A549 (cell line): ENCODE measurements at places on chromosomes 4 and X.
A peak's percentile ranks its signal among the peaks of the same experiment; 100 is the strongest.

DNA sequence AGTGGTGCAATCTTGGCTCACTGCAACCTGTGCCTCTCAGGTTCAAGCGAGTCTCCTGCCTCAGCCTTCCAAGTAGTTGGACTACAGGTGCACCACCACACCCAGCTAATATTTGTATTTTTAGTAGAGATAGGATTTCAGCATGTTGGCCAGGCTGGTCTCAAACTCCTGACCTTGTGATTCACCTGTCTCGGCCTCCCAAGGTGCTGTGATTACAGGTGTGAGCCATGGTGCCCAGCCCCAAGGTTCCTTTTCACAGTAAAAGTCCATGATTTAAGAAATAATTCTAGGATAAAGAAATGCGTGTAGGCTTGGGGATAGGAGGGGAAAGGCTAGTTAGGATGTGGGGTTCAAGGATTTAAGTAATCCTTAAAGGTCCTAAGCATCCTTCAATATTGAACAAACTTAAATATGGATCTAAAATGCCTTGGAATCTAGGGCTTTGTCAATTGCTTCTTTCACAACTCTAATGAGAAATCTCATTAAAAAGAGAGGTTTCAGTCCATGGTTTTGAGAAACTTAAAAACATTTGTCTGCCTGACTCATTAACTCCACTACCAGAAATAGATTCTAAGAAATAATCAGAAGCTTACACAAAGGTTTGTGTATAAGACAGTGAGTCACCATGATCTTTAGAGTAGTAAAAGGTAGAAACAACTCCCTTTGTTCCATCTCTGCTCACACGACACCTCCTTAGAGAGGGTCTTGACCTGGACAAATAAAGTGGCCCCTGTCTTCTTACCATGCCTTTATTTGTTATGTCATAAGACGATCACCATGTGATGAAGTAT, 203.2 kb downstream of the PTTG2 start:
- no peak for DNase-seq

DNA sequence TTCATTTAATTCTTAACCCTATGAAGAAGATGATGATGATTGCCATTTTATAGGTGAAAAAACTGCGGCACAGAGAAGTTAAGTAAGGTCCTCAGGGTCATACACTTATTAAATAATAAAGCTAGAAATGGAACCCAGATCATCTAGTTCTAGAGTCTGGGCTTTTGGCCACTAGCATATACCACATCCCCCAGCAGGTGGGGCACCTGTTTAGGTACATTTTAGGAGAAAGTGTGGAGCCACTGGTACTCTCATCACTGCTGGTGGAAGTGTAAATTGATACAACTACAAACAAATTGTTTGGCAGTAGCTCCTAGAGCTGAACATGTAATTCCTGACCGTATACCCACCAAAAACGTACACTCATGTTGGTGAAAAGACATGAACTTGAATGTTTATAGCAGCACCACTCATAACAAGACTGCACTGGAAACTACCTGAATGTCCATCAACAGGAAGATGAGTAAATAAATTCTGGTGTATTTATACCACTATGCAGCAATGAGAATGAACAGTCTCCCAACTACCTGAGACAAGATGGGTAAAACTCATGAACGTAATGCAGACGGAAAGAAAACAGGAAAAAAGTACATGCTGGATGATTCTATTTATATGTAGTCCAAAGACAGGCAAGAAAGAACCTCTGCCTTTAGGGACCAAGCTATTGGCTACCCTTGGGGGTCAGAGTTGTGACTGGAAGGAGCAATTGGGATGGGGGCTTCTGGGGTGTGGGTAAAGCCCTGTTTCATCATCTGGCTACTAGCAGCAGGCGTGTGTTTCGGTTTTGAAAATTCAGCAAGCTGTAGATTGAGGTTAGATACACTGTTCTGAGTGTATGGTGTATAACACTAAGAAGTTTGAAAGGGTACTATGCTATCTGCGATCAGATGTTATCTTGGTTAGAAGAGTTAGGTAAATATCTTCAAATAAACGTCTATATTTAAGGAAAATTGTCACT, 72.3 kb upstream of the ADGRG2 start:
- no peak for DNase-seq

GRCh38 chr4:5385741-5386311, 322.5 kb downstream of the EVC2 start:
- peak; percentile 52 for DNase-seq

DNA sequence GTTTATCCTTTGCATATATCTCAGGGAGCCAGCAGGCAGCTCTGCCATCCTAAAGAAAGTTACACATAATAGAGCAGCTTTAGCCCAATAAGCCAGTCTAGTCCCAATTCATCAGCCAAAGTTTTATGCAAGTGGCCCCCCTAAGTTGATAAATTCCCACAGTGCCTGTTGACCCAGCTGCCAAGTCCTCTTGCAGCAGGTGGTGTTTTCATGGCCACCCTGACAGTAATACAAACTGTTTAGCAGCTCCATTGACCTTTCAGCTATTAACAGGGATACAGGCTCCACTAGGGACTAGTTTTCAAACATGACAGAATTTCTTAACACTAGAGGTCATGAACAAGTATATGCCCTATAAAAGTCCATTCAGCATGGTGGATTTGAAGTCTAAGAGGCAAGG, 77.5 kb downstream of the HHIP start:
- no peak for DNase-seq

DNA sequence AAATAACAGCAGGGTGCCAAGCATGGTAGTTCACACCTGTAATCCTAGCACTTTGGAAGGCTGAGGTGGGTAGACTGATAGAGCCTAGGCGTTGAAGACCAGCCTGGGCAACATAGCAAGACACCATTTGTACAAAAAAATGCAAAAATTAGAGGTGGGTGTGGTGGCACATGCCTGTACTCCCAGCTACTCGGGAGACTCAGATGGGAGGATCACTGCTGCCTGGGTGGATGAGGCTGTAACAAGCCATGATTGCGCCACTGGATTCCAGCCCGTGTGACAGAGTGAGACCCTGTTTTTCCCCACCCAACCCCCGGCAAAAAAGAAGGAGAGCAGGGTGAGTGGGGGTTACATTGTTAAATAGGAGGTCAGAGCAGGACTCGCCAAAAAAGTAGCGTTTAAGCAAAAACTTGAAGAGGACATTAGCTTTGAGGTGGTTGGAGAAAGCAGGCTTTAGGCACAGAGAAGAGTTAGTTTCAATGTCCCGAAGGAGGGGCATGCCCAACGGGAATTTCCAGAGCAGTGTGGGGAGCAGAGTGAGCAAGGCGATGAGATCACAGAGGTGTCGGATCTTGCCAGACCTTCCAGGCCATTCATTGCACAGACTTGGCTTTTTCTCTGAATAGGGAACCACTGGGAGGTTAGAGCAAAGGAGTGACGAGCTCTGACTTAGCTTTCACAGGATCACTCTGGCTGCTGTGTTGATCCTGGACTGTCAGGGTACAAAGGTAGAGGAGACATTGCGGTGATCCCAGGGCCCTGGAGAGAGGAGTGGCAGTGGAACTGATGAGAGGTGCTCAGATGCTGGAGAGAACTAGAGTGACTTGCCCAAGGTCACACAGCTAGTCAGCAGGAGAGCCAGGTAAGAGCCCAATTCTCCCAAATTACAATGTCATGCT, 70.6 kb downstream of the TRAPPC11 start:
- no peak for DNase-seq

- no peak for DNase-seq
These were observed 41.5 kb downstream of the SMARCA5 start for GRCh38 chr4:143554728-143555597.

- no peak for DNase-seq
These were observed 114.3 kb upstream of the HS3ST1 start for GRCh38 chr4:11542952-11543351.

DNA sequence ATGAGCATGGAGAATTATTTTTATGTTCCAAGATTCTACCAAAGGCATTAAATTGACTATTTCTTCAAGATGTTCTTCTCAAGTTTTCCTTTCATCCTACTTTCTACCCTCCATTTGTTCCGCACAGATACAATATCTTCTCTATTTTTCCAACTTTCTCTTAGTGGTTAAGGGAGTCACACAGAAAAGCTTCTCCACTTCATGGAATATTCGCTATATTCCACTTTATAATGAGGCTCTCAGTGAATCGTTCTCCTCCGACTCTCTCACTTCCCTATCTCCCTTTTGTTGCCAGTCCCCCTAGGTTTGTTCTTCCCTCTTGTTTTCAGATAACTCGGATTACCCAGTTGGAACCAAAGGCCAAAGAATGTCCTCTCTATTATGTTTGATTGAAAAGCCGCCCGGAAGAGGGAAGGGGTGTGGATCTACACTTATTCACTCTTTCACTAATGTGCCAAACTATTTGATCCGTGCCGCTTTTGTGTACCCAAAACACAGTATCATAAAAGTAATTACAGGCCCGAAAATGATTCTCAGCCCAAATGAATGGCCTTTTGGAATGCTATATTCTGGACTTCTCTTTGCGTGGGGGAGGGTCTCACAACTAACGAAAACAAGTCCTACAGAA, 1.2 kb downstream of the SH3D19 start:
- DNase-seq, result peak; percentile 10

DNA sequence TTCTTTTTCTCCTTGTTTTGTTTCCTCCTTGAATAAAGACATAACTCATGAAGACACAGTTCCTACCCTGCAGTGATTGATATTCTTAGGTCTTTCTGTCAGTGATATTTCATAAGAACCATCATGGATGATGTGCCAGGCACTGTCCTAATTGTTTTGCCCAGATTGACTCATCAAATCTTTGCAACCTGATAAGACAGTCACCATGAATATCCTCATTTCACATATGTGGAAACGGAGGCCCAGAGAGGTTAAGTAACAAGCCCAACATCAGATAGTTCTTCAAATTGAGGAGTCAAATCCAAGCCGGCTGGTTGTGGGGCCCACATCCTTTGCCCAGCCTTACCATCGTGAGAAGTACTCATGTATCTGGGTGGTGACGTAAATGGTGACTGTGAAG, 69.9 kb downstream of the SEL1L3 start:
- no peak for DNase-seq

DNA sequence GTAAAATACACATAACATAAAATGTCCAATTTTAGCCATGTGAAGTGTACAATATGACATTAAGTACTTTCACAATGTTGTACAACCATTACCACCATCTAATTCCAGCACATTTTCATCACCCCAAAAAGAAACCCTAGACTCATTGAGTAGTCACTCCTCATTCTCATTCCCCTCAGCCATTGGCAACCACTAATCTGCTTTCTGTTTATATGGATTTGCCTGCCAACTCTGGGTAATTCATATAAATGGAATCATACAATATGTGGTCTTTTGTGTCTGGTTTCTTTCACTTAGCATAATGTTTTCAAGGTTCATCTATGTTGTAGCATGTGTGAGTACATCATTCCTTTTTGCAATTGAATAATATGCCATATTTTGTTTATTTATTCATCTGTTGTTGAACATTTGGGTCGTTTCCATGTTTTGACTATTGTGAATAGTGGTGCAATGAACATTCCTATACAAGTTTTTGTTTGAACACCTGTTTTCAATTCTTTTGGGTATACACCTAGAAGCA, 43.0 kb downstream of the EIF2S3 start:
- DNase-seq, result no peak

DNA sequence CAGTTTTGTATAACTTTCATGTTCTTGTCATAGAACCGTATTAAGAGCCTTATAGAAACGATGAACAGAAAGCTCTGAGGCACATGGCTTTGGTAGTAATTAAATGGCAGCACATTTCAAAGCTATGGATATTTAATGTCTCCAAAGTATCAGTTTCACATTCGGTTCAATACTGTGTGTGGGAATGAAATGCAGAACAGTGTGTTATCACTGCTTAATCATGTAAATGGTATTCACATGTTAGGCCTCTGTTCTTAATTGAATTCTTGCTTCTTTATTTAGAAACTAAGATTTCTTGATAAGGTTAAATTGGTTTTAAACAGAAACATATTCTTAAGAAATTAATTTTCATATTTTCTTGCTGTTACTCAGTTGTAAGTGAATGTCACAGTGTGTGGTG, 701.0 kb upstream of the PITX2 start:
- DNase-seq, result no peak

GRCh38 chrX:82813671-82814078, 694.4 kb upstream of the POU3F4 start:
- peak; percentile 86 for DNase-seq

DNA sequence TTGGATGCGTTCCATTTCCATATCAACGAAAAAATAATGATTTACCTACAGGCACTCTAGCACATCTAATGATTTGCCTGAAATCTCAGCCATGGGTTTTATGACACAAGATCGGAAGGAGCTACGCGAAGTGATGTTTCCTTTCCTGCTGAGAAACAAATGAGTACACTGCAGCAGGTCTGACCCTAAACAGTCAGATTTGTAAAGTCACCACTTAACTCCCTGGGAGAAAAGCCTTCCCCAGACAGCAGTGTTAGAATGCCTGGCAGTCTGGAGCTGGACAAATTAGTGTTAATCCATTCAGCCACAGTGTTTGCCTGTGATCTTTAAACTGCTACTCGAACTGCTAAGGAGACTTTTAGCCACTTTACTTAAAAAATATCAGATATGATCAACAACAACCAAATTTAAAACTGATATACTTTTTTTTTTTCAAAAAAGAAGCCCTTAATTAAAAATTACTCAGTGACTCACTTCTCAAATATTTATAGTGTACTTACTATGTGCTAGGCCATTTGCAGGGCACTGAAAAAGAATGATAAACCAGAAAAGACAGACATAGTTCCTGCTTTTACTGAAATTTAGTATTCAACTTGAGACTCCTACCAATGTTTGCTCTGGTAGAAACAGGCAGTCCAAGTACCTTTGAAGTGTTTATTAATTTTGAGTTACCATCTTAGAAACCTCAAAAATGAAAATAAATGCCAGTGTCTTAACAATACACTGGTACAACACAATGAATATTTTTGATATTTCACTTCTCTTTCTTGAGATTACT, 104.5 kb downstream of the SHISA3 start:
- no peak for DNase-seq

GRCh38 chr4:17781300-17782287, at the start of gene FAM184B:
TSS of gene FAM184B (minus strand) at chr4:17781621. CDS start at chr4:17781299, 322 bp downstream.
- DNase-seq, result no peak

- DNase-seq, result no peak
These were observed 1542.1 kb downstream of the STIM2 start for GRCh38 chr4:28402751-28403150.

- DNase-seq, result no peak
These were observed 12.6 kb upstream of the GABRE start for GRCh38 chrX:151987108-151987507.

GRCh38 chr4:106315968-106316772, at the start of the genes AIMP1 and TBCK:
TSS of gene AIMP1 (plus strand) at chr4:106316550. CDS start at chr4:106325010, 8,460 bp downstream.
TSS of gene TBCK (minus strand) at chr4:106316209. CDS start at chr4:106308960, 7,249 bp downstream.
- peak; percentile 90 for DNase-seq

- no peak for DNase-seq
These were observed 2.4 kb upstream of the AFF2 start for GRCh38 chrX:148498067-148498466.

GRCh38 chrX:155334486-155335336, at the start of gene CLIC2:
TSS of gene CLIC2 (minus strand) at chrX:155334614. CDS start at chrX:155334427, 187 bp downstream.
- no peak for DNase-seq
